ENCODE measurements at places on chromosomes 7 and 10.

GRCh38 chr7:24701261-24702235 is 55.7 kb downstream of the GSDME start:
- no peak for DNase-seq

DNA sequence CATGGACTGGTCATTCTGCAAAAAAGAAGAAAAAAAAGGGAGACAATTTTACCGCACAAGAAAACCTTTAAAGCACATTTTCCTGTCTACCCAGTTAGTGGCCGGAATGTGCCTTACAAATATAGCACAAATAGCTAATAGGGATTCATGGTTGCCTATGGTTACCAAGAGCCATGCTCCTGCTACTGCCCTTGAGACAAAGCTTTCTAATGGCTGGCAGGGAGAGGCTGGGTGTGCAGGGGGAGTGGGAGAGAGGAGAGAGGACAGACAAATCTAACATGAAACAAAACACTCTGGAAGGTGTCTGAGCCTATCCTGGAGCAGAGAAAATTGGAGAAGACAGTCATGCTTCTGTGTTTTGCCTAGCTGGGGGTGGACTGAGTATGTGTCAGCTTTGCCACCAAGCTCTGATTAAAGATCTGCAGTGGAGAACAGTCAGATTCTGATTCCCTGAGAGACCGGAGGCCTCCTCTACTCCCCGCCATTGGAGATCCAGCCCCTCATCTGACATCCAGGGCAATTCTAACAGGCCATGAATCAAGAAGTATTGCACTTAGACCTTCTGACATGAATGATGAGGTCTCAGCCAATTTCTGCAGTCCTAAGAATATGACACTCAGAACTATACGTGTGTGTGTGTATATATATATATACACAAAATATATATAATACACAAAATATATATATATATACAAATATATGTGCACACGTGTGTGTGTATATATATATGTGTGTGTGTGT is 80.2 kb downstream of the PRTFDC1 start:
- DNase-seq, result peak; percentile 13

GRCh38 chr10:22427890-22428571 is 82.7 kb downstream of the SPAG6 start:
- peak; percentile 92 for DNase-seq

GRCh38 chr10:3051692-3052091 is 15.7 kb upstream of the PFKP start:
- DNase-seq, result no peak

- DNase-seq, result no peak
Observed at GRCh38 chr7:45106-46090, 147.0 kb upstream of the FAM20C start.

GRCh38 chr7:69967689-69968450 is 369.6 kb downstream of the AUTS2 start:
- DNase-seq, result no peak

DNA sequence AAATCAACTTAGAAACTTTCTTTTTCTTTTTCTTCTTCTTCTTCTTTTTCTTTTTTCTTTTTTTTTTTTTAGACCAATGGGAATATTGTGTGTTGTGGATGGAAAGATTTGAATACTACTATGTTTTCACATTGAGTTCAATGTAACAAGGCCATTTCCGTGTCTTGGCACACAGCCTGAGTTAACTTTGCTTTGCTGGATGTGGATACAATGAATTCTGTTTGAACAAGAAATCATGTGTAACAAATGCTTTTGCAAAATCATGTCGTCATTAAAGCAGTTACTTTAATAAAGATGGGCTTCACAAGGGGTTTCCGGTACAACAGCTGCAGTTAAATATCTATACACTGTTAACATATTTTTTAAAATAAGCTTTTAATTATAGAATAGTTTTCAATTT is 13.5 kb upstream of the ENTPD1 start:
- peak; percentile 40 for DNase-seq

GRCh38 chr10:30433306-30433729 is 666 bp upstream of the MAP3K8 start:
- DNase-seq, result no peak

DNA sequence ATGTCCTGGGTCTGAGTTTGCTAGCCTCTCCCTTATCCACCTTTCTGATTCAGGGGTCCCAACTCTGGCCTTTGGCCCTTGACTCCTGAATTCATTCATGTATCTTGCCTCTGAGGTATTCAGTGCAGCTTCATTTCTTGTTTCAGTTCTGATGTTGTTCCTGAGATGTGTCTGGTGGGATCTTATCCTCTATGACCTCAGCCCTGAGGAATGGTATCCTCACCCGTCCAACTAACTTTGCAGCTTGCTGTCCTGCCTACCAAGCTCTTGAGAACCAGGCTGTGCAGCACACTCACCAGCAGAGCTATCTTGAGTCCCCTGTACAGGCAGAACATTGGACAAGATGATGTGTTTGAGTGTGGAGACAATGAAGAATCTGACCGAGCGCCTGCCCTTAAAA is 13.8 kb downstream of the SUFU start:
- no peak for DNase-seq

- no peak for DNase-seq
Observed at GRCh38 chr7:28269700-28270361, 89.2 kb upstream of the JAZF1 start.

- no peak for DNase-seq
Observed at GRCh38 chr7:151461096-151461941, 21.4 kb upstream of the CRYGN start.

- peak; percentile 80 for DNase-seq
Observed at GRCh38 chr7:55432939-55433784, 68.0 kb downstream of the LANCL2 start.

DNA sequence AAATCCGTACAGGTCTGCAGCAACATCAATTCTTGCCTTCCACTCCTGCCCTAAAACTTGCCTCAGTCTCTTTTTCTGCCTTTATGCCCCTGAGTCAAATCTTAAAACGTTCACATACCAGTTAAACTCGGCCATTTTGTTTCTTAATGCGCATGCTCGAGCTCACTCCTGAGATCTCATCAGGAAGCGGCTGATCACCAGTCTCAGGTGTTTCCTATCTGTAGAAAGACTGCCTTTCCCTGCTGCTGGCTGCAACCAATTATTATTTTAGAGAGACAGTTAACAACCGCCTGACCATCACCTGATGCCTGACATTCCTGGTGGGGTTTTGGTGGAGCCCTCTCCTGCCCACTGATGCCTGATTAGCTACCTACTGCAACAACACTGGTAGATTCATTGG is 70.2 kb upstream of the TMEM140 start:
- DNase-seq, result no peak

- no peak for DNase-seq
Observed at GRCh38 chr10:129969184-129969910, 5.3 kb upstream of the EBF3 start.

- no peak for DNase-seq
Observed at GRCh38 chr7:73615886-73616285, 8.4 kb downstream of the MLXIPL start.

GRCh38 chr7:18590744-18591340 is 95.3 kb downstream of the HDAC9 start:
- no peak for DNase-seq

GRCh38 chr10:44520651-44521050 is 135.8 kb upstream of the CXCL12 start:
- no peak for DNase-seq

DNA sequence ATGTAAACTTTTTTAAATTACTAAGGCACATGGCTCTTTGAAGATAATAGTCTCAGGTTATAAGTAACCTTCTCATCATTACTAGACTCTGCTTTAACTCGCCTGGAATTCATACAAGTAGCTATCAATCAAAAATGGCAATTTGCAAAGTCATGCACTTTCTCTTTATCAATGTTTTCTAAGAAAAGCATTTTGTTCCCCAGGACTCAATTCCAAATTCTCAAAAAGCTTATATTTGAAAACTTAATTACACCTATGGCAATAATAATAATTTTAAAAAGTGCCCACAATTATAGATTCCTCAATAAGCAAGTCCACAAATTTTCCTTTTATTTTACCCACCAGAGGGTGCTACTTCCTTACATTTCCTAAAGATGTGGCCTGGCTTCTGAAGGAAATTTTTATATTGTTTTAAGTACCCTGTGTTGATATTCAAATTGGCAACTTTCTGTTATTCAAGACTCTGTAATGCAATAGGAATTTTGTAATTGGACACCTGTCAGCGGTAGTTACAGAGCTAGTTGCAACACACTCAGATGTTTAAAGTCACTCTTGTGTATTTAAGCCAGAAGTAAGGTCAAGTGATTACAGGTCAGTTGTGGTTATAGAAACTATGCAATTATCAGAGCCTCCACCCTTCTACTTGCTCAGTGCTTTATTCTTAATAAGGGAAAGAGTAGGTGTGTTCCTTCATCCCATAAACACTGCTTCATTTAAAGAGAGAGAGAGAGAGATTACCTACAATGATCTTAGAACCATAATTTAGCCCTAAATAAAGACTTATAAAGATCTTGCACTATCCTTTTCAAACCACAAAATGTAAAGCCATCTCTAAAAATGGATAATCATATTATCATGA is 47.1 kb upstream of the HYAL4 start:
- peak; percentile 56 for DNase-seq

- no peak for DNase-seq
Observed at GRCh38 chr10:127976286-127976685, 69.4 kb downstream of the PTPRE start.

- DNase-seq, result no peak
Observed at GRCh38 chr7:50358041-50358705, 53.7 kb downstream of the IKZF1 start.
